Breast epithelium (tissue), 4 donors: ENCODE measurements at places on chromosomes 13 and 19. TPM values are rescaled to one million over a fixed set of nuclear protein-coding genes. Genes with fewer than 3 reads are reported as not detected.

TMC4 gene
- total RNA-seq = 38.0 TPM

LGALS4 gene
- 16.4 TPM for total RNA-seq

DNA sequence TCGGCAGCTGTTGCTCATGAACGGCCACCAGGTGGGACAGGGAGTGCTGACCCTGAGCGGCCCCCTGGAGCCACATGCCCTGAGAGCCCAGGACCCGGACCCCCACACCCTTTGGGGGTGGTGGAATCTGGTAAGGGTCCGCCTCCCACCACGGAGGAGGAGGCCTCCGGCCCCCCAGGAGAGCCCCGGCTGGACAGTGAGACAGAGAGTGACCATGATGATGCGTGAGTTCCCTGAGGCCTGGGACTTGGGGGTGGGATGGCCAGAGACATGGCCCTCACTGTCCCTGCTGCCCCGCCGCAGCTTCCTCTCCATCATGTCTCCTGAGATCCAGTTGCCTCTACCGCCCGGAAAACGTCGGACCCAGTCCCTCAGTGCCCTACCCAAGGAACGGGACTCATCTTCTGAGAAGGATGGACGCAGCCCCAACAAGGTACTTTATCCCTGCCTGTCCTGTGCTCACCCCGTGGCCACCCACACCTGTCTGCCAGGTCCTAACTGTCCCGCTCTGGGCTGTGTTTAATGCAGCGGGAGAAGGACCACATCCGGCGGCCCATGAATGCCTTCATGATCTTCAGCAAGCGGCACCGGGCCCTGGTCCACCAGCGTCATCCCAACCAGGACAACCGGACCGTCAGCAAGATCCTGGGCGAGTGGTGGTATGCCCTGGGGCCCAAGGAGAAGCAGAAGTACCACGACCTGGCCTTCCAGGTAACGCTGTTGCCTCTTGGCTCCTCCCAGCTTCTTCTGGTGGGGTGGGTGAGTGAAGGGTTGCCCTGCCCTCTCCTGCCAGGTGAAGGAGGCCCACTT is 14.7 kb upstream of the PRR19 start:
- DNase-seq = no peak

GRCh38 chr13:50892210-50892944 is 17.2 kb upstream of the RNASEH2B start:
- no peak for DNase-seq

NECTIN2 gene
- 86.6 TPM for total RNA-seq

DNA sequence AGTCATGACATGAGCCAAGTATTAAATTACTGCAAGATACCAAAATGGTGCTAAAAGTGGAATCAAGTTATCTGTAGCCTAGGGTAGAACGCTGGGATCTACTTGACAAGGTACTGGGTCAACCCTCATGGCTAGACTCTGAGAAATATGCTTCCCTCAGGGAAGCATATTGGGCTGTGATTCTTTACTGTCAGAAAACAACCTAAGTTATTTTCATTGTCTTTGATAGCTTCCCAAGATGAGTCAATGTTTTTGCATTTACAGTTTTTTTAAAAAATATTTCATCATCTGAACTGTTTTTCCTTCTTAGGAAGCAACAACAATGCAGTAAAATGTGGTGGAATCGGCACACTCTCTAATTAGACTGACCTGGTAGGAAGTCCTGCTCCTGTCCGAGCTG is 218.0 kb downstream of the RGCC start:
- no peak for DNase-seq

DNA sequence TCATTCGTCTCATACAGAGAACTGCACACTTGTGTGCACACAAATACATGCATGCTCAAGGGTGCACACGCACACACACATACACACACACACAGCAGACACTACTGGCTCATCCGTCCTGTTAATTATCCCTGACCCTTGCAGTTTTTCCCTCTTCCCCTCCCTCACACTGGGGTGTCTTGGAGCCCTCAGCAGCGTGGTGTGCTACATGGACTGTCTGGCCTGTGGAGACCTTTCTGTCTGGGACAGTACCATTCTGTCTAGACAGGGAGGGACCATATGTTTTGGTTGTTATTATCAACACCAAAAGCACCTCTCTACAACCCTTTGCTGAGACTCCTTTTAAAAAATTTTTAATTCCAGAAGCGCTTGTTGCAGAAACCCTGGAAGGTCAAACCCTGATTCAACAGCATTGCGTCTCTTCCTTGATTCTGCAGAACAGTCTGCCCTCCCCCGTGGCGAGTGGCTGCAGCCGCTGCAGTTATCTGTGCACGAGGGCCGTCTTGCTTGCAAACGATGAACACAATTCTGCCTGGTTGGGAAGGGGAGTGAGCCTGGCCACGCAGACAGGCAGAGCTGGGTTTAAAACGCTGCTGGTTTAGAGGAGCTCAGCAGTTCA is 374.0 kb downstream of the IRS2 start:
- no peak for DNase-seq

KLK7 gene
- total RNA-seq = not detected

DNA sequence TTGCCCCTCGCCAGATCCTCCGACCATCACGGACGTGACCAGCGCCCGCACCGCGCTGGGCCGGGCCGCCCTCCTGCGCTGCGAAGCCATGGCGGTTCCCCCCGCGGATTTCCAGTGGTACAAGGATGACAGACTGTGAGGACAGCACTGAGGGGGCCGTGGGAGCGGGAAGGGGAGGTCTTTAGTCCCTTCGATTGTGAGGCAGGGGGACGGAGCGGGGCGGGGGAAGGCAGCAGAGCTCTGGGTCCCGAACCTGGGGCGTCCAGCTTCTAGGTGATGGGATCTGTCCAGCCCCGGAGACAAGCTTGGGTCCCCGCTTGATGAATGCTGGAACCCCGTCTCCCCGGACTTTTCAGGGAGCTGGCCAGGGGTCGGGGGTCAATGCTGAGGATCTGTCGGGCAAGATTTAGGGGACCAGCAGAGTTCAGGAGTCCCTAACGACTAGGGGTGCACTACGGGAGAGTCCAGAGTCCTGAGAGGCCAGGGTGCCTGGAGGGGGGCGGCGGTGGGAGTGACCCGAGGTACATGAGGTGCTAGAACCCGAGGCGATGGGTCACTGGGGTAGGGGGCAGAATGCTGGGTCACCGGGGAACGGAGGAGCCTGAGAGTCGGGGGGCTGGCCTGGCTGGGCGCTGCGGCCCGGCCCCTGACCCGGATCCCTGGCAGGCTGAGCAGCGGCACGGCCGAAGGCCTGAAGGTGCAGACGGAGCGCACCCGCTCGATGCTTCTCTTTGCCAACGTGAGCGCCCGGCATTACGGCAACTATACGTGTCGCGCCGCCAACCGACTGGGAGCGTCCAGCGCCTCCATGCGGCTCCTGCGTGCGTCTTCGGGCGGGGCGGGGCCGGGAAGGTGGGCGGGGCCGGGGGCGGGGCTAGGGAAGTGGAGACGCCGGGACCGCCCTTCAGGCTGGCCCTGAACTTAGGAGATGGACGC is 14.6 kb downstream of the VSIG10L start:
- peak; percentile 50 for DNase-seq

GRCh38 chr13:37072024-37072423 is 12.5 kb upstream of the SUPT20H start:
- DNase-seq = no peak

DNA sequence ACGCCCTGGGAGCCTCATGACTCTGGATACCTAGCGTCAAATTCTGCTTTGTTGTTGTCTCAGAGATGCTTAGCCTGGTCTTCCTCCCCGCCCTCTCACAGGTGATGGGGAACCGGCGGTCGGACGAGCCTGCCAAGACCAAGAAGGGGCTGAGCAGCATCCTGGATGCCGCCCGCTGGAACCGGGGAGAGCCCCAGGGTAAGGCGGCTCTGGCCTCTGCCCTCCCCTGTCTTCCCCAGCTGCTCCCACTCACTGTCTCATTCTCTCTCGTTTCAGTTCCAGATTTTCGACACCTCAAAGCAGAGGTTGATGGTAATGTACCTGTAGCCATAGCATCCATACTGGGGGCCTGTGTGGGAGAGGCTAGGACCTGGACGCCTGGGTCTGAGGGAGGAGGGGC is 11.4 kb downstream of the ARHGEF1 start:
- no peak for DNase-seq

CDX2 gene
- total RNA-seq = not detected

CBLC gene
- total RNA-seq = 15.7 TPM
